Amygdala (tissue), 56 donors: ENCODE measurements at places on chromosomes 7 and 10.

GRCh38 chr10:5563991-5564536 is 39.3 kb downstream of the CALML3 start:
- DNase-seq = no peak

- no peak for DNase-seq
Observed at GRCh38 chr10:34548466-34548865, 266.6 kb downstream of the PARD3 start.

DNA sequence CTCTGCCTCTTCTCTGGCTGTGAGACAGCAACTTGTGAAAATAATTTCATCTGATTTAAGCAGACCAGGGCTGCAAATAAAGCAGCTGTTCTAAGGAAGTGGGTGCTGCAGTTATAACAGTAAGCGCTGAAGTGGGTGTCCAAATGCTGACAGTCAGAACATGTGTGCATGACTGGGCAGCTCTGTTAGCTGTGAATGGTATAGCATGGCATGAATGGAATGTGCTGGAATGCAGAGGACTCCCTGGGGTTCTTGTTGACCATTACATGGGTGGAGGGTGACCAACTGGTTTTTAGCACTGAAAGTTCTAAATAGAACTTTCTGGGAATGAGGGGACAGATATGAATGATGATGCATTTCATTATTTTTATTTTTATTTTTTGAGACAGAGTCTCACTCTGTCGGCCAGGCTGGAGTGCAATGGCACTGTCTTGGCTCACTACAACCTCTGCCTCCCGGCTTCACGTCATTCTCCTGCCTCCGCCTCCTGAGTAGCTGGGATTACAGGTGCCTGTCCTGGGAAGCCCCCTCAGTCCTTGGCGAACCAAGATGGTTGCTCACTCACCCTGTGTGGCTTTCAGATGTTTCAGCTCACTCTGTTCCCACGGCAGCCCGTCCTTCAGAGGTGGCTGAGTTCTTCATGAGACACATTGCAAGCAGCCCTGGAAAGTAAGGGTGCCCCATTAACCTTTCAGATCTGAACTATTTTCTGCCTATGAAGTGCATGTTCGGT is 319.8 kb upstream of the PHYHIPL start:
- no peak for DNase-seq

DNA sequence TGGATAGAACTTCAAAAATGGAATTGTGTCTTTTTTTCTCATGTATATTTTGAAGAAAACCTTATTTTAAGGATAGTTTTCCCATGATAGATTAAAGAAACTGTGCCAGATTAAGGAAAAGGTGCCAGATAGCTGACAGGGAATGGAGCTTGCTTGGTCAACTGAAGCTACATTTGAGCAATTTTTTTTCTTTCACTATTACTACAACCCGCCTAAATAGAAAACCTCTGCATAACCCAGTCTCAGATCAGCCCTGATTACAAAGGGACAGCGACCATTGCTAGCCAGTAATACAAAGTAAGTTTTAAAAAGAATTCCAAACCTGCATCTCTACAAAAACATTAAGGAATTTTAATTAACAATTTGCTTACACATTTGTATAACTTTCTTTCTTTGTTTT is 1123.4 kb upstream of the LRRTM3 start:
- no peak for DNase-seq

- DNase-seq = no peak
Observed at GRCh38 chr7:65966146-65966545, 15.9 kb downstream of the GUSB start.

DNA sequence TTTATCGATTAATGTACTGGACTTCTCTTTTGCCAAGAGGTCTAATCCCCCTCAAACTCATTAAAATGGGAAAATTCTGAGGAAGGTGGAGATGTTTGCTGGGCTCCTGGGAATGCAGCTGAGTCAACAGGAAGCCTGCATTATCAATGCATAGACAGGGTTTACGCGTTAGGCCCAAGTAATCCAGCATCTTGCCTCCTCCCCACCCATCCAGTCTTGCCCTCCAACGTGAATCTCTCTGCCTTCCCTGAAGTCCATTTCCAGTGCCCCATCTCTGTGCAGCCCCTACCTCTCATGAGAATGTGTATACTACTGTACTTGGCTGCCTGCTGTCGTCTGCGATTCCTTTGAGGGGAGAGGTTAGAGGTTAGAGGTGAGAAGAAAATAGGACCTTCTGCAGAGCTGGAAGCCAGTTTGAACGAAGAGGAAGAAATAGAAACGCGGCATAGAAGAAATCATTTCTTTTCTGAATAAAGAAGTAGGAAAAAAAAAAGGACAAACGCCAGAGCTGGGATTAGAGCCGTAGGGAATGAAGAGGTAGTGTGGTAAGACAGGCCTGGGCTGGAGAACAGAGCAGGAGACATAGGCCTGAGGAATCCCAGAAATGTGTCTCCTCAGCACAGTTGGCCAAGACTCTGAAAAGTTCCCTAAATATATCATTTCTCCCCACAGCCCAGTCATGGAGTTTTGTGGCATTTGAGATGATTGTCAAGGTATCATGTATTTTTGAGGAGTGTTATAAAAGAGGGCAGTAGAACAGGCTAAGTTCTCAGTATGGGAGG is 75.6 kb downstream of the MYOF start:
- no peak for DNase-seq

DNA sequence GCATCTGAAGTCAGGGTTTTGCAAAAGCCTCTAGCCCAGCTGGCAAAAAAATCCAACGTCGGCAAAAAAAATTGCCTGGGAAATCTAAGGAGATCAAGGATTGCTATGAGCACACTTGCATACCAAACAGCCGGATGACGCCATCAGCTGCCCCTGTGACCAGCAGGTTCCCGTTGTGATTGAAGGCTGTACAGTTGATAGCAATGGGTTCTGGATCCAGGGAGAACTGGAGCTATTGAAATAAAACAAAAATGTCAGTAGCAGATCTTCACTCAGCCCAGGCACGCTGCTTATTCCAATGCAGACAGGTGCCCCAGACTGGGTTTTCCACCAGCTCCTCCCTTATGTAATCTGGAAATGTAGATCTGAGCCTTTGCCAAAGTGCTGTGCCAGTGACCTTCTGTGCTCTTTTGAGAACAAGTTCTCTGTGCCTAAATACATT is 18.7 kb upstream of the CYREN start:
- DNase-seq = no peak

DNA sequence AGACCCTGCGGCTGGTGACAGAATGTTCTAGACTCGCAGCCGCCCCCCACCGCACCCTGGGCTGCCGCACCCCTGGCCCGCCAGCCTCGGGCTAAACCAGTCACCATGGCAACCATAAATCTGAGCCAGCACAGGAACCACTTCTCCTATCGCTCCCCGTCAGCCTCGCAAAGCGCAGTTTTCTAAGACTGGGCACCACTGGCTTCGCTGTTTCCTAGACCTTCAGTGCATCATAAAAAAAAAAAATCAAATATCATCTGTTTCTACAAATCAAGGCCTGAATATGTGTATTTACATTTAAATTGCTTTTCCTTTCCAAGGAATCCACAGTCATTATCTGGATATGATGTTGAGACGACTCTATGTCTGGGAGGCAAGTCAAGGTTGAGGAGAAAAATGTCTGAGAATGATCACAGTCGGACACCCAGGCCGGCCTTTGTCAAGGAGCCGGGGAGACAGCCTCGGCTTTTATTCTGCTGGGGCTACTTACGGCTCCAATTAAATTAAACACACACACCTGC is 99.9 kb downstream of the PTPRN2 start:
- DNase-seq = no peak

DNA sequence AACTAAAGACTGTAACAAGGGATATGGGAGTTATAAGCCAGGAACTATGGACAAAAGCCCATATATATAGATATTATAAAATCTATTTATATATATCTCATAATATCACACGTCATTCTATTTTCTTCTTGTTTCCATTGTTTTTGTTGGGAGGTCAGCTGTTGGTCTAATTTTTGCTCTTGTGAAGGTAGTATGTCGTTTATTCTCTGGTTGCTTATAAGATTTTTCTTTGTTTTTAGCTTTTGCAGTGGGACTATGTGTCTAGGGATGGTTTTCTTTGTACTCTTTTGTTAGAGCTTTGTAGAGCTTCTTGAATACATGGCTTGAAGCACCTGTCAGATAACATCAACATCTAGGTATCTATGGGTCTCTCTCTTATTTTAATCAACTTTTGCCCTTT is 14.0 kb downstream of the ARL4A start:
- DNase-seq = no peak

DNA sequence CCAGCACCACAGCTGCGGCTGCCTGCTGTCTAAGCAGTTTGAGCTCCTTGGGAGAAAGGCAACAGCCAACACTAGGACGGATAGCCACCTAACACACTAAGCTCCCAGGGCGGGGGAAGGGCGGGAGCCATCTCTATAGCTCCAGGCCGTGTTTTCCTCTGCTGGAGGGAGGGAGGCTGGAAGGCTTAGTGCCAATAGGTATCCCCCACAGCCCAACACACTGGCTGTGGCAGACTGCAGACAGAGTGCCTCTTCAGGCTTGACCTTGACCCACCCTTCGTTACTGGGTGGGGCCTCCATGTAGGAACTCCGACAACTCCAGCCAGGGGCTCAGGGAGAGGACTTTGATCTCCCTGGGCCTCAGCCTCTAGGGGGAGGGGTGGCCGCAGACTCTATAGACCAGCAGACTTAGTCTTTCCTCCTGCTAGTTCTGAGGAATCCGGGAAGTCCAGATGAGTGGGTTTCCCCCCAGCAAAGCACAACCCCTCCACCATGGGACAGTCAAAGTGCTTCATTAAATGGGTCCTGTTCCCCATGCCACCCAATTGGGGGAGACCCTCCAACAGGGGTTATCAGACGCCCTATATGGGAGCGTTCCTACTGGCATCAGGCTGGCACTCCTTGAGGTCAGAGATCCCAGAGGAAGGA is 314.4 kb upstream of the MKI67 start:
- no peak for DNase-seq
